ENCODE measurements at places on chromosomes 2 and 18.

DNA sequence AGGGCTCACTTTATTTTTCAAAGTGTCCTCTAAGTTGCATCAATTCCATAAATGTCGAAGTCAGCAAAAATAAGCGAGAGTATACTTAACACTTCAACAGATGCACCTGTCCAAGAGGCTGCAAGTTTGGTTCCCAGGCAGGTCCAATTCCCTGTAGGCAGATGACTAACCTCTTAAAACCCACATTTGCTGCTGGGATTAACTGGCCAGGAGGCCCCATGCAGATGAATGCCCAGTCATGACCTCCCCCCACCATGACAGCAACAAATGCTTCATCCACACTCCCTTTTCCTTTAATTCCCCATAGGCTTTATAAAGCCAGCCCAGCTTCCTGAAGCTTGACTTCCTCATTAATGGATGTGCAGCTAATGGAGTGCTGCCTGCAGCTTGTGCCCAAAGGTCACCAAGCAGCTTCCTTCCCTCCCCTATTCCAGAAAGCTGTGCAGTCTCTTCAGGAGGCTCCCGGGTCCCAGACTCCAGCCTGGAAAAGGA lies 35.7 kb downstream of the REEP1 start:
- no peak for DNase-seq

DNA sequence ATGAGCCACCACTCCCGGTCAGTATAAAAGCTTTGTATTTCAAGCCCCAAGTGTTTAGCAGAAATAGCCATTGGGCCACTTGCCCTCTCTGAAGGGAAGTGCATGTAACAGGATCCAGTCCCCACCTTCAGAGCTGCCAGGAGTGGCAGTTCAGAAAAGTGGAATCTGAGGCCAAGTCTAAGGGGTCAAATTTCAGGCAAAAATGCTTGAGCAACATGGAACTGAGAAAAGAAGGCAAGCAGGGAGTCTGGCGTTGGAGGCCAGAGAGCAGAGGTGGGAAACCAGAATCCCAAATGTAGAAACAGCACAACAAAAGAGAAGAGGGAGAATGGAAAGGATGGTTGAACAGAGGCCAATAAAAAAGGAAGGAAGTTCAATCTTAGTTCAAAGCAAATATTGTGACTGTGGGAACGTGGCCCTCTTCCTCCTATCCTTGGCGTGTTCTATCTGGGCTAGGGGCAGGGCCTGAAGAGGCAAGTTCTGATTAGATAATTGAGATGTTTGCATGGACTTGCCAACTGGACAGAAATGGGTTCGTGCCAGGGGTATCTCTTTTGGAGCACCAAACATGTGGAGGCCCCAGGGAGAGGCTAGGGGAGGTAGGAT lies 102.2 kb downstream of the AP1S3 start:
- no peak for DNase-seq

- DNase-seq, result no peak
These were observed 1889.7 kb upstream of the CELF4 start for GRCh38 chr18:39455285-39455684.

DNA sequence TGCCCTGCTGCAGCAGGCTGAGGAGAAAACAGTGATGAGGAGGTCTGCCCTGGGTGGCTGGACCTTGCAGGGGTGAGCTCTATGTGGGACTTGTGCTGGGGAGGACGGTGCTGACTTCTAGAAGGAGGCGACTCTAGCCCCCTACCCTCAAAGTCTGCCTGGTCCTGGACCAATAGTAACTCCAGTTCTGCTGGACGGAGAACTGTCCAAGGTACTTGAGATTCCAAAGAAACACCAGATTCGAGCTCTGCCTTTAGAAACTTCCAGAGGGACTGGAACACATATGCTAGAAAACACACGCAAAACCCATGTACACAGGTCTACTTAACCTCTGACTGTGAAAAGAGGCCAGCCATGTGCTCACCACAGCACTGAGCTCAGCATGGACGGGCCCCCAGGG lies 260.6 kb downstream of the TWIST2 start:
- DNase-seq, result no peak

- no peak for DNase-seq
These were observed 68.0 kb downstream of the RBMS1 start for GRCh38 chr2:160425434-160426151.

DNA sequence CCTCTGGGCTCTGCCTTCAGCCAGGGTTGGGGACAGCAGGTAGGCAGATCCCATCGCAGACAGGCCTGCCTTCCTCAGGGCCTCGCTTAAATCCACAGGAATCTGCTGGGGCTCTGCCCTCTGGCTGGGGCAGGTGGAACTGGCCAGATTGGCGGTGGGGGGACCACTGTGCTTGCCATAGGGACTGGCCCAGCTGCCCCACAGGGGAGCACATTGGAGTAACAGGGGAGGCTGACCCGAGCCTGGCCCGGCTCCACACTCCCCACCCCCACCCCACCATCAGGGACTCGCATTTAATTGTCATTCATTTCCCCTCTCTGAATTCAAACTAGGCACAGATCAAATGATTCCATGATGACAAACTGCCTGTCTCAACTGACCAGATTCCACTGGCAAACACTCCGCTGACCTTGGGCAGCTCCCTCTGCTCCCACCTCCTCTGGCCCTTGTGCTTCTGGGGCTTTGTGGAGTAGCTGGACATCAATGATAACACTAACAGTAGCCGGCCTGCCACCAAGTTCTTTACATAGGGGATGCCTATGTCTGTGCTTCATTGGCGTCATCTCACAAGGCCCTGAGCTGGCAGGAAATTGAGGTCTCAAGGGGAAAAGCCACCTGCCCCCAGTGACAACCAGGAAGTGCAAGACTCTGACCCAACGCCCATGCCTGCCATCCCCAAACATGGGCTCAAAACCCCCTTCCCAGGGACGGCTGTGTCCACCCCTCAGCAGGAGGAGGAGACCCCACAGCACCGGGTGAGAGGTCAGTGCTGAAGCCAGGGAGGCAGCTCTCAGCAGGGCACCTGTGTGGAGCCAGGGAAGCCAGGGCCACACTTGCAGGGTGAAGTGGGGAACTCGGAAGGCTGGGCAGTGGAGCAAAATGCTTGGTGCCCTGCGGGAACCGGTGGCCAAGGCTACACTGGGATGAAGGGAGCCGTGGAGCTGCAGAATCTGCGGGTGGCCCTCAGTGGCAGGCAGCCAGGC lies 2.1 kb upstream of the B3GNT7 start:
- DNase-seq, result no peak

DNA sequence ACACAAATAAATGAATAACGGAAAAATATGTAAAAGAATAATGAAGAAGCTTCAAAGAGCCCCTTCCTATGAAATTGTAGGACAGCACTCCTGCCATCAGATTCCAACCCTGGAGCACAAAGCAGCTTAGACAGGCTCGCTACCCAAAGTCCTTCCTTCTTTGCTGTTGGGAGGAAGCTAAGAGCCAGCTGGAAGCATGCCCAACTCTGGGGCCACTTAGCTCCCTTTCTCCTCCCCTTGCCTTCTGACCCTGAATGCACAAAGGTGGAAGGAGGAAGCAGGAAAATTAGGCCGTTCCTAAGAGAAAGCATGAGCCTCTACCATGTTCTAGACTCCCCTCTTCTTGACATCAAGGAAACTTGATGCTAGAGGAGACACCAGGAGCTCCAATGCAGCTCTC lies 700.8 kb downstream of the RNF144A start:
- no peak for DNase-seq

All from NCI-H2081 treated with DMSO at 0.1 percent for 48 hours (cell line).